ENCODE measurements at places on chromosomes 12 and 14.

DNA sequence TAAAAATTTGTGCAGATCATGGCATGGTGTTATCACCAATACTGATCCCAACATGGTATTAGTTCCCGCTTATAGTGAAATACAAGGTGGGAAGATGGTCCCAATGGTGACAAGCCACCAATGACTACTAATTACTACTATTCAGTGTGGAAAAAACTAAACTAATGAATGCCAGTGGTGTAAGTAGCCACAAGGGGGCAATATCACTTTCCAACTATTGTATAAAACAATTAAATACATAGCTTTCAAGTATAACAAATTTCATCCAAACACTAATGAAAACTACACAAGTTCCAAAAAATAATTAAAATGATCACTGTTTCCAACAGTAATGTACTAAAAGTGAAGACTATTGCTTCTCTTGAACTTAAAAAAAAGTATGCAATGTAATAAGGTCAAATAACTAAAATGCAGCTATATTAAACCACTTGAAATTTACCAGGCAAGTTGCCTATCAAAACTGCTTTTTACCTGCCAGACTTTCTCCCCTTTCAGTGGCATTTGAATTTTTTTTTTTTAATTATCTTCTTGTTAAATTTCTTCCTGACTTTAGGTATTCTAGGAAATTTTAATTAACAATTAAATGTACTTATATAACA lies 58.0 kb downstream of the PAPLN start:
- DNase-seq = no peak

DNA sequence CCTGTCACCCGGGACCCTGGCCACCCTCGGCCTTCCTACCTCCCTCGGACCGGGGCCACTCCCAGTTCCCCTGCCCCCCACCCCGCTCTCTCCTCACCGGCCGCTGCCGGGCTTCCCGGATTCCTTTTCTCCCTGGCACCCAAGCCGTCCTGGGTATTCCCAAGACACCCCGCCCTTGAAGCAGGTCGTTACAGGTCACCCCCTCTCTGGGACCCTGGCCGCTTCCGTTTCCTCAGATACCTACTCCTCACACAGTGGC lies 493 bp downstream of the NUMB start:
- peak; percentile 29 for DNase-seq

DNA sequence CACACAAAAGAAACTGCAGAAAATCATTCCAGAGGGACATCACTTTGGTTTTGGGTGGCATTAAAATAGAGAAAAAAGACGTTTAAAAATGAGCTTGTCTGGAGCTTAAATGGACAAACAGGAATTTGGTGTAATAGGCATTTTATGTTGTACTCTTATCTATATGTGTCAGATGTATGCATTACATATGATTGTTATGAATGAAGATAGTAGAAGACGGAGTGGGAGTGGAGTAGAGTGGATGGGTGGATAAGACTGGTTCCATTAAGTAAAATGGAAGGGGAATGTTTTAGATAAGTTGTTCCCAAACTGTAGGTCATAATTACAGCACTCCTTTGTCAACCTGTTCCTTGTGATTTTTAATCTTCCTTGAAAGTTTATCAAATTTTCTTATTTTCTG lies 1.9 kb downstream of the CCDC91 start:
- DNase-seq = no peak

- DNase-seq = no peak
These were observed 211.8 kb downstream of the SNAPC1 start for GRCh38 chr14:61973981-61974380.

DNA sequence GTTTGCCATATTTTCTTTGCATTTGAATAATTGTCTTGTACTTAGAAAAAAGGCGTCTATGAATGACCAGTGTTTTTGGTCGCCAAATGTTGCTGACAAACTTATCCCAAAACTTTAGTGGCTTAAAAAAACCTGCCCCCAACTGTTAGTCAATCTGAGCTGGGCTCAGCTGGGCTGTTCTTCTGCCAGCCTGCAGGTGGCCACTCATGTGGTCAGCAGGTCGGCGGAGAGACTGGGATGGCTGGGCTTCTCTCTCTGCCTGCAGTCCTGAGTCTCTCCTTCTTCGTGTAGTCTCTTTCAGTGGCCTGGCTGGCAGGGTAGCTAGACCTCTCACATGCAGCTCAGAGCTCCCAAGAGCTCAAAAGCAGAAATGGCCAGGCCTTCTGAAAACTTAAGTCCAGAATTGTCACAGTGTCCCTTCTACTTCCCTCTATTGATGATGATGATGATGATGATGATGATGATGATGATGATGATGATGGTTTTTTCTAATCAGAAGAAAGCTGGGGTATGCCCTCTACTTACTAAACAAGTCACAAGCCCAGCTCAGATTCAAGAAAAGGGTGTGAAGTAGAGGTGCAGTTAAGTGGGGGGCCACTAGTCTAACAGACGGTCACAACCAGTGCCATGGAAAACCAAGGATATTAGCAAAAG lies 87.9 kb downstream of the PTPN11 start:
- no peak for DNase-seq

GRCh38 chr14:86450085-86450484 lies 920.1 kb downstream of the FLRT2 start:
- peak; percentile 15 for DNase-seq

- DNase-seq = no peak
These were observed 270.9 kb downstream of the C12orf50 start for GRCh38 chr12:87758271-87758670.

- no peak for DNase-seq
These were observed 158.3 kb downstream of the SEC23A start for GRCh38 chr14:38944691-38945090.

GRCh38 chr12:53187145-53187899 lies 6.6 kb upstream of the CSAD start:
- DNase-seq = no peak

DNA sequence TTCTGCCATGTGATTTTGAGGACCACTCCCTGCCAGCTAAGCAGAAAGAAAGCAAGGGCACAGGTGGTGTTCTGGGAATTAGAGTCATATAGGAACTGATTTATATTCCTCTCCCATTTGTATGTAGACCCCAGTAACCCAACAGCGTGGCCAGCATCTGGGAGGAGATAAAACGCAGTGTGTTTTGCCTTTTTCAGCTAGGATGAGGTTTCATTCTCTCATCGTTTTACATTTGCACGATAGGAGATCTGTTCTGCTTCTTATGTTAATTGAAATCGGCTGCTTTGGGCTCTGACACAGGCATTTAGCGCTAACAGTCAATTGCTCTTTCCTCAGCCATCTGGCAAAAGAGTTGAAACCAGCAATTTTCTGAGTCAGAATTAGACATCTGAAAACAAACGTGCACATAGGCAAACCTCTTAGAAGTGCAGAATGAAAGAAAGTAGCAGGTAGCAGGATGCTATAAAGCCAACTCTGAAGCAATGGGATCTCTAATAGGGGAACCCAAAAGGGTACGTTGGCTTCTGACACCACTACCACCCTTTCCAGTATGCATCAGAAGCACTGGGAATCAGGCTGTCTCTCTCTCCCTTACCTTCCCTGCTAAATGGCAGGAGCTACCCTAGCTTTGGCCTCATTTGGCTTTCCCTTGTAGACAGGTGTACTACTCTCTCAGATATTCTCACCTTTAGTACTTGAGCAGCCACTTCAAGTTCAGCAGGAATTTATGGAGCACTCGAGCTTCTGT lies 219.1 kb downstream of the PHLDA1 start:
- no peak for DNase-seq

Data from tibial nerve (tissue), 4 donors.